Keratinocyte (primary cell): ENCODE measurements at places on chromosomes 11 and 22. TPM values are rescaled to one million over a fixed set of nuclear protein-coding genes. Genes with fewer than 3 reads are reported as not detected.

Gene SF3A1
- 17.9 to 63.6 TPM (median 34.2 TPM) in 3 replicates for polyA plus RNA-seq

Gene CCDC87
- polyA plus RNA-seq, result 0.04 to 0.09 TPM (median 0.07 TPM) in 3 replicates

Gene CARD18
- 2.5 to 11.5 TPM (median 10.4 TPM) in 3 replicates for polyA plus RNA-seq

Gene SLC22A8
- not detected in 3 replicates for polyA plus RNA-seq

Gene POLR2L
- polyA plus RNA-seq, result 145 to 308 TPM (median 245 TPM) in 3 replicates

Gene MTFP1
- 5.7 to 13.7 TPM (median 8.4 TPM) in 3 replicates for polyA plus RNA-seq

Gene OR4P4
- not detected in 3 replicates for polyA plus RNA-seq

DNA sequence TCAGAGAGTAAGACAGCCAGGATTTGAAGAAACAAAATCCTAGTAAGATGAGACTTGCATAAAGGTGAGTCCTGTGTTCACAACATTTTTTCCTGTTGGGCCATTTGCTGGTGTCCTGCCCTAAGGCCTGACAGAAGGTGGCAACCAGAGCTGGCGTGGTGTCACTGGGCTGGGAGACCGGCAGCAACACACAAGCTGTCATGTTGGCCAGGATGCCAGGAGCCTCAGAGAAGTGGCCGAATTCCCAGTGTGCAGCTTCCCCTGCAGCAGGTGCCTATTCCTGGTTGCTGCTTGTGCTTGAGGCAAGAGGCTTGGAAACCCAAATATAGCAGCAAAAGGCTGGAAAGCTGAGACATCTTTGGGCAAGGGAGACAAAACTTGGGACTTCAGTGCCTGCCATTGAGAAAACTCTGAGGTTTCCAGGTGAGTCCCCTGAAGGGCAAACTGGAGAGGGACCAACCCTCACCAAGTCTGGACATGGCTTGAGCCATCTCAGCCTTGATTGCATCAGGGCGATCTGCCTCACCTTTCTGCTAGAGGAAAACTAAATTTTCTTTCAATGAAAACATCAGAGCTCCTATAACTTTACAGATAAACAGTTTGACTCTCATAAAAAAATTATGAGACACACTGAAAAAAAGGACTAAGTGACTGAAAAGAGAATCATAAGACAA lies 25.9 kb downstream of the ALG12 start:
- DNase-seq, result no peak

- DNase-seq, result no peak
These were observed 105.5 kb downstream of the FAT3 start for GRCh38 chr11:92330114-92330513.

DNA sequence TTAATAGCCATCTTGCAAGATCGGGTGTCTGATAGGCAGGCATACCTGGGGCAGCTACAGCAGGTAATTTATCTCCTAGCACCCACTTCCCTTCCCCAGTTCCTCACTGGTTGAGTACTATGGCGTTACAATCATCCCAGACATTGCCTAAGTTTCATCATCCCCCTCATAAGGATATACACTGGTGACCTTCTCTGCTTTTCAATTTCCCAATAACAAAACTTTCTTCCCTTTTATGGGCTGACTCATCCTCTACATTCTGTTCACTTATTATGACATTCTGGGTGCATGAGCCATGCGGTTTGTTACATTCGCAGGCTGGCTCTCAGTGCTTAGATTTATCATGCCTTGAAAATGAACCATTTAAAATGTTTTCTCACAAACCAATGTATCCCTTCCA lies 5.0 kb upstream of the MRPL11 start:
- DNase-seq, result no peak

- DNase-seq, result no peak
These were observed 339.9 kb downstream of the SOX6 start for GRCh38 chr11:16016468-16016829.

DNA sequence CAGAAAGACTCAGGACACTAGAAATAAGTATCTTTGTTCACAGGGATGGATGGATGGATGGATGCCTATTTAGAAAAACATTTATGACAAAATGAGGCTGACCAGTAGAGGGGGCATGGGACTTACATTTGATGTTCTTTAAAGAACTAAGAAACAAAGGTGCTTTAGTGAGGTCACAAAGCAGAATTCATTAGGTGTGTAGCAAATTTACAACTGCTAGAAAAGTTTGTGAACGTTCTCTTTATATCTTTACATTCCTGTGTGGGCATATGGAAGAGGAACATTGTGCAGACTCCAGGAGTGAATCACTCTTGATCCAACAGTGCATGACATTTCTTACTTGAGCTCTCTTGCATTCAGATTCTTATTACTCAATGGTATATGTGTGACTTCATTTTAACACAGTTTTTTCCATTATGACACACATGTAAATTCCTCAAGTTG lies 15.8 kb upstream of the SIK2 start:
- DNase-seq, result no peak

- no peak for DNase-seq
These were observed 77.4 kb upstream of the WNT7B start for GRCh38 chr22:46054091-46055073.

DNA sequence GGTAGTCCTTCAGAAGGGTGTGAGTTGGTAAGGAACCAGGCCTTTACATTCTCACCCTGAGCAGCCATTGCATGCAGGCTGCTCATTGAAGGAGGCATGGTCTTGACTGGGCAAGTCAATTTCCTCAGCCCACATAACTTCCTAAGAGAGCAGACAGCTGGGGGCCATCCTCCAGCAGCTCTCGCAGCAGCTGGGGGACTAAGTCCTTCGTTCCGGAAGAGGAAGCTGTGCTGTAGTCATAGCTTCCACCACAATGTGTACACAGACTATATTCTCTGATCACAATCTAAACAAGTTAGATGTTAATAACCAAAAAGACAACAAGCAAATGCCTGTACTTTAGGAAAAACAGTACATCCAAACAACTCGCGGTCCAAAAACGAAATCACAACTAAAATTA lies 30.1 kb upstream of the MPPED1 start:
- no peak for DNase-seq

DNA sequence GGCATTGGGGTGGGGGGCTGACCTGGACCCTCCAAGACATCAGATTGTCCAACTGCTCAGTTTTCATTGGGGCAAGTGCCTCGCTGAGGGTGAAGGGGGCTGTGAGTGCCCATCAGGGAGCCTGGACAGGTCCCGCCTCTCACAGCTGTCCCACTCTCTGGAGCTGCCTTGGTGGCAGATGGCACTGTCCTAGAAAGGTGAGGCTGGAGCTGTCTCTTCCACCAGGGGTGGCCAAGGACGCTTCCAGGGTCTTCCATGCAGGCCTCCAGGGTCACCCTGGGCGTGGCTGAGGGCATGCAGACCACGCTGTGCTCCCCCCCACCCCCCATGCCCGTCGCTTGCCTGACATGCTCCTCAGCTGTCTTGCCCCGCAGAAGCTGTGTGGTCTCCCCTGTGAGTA lies 53.5 kb upstream of the CCDC188 start:
- DNase-seq, result no peak

DNA sequence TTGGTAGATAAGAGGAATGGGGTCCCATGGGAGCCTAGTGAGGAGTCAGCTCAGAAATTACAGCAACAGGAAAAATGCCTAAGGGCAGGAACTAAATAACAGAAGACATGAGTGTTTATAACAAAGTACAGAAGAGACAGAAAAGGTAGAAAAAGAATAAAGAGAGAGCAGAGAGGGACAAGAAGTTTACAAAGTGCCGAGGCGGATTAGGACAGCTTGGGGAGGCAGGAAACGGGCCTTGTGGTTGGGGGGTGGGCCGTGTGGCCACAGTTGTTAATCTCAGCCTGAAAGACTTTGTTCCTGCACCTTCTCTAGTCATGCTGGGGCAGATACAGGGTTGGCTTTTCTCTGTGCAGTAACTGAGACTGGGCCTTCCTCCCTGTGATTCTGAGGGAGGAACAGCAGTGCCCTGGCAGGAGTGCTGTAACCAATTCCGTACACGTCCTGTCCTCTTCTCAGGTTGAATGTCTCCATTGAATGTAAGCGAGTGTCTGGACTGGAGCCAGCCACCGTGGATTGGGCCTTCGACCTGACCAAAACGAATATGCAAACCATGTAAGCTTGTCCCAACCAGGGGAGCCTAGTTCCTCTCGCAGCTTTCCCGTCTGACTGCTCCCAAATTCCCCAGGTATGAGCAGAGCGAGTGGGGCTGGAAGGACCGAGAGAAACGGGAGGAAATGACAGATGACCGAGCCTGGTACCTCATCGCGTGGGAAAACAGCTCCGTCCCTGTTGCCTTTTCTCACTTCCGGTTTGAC lies 13.2 kb downstream of the NAA40 start:
- DNase-seq, result no peak

DNA sequence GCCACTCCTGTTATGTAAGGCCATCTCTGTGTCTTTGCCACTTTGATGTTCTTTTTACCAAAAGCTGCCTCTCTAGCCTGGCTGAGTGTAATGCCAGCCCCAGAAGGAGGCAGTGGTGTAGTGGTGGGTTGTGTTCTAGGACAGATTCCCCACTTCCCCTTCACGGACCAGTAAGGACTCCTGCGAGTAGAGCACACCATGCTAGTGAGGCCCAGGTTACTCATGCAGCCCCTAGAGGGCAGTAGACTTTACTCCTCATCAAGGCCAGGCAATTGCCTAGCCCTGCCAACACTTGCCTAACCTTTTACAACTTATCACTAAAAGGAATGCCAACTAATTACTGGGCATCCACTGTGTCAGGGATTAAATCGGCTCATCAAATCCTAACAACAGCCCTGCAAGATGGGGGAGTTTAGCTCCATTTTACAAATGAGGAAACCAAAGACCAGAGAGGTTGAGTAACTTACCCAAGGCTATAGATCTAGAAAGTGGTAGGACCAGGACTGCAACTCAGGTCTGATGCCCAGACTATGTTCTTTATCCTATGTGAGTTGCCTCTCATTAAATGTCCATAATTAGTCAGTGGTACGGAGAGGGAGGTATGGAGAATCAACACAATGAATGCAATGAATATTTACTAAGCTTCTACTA lies 75.3 kb downstream of the APIP start:
- no peak for DNase-seq

- no peak for DNase-seq
These were observed 29.2 kb downstream of the SC5D start for GRCh38 chr11:121321614-121322243.

- DNase-seq, result no peak
These were observed 96.9 kb downstream of the FEZ1 start for GRCh38 chr11:125398994-125399640.

DNA sequence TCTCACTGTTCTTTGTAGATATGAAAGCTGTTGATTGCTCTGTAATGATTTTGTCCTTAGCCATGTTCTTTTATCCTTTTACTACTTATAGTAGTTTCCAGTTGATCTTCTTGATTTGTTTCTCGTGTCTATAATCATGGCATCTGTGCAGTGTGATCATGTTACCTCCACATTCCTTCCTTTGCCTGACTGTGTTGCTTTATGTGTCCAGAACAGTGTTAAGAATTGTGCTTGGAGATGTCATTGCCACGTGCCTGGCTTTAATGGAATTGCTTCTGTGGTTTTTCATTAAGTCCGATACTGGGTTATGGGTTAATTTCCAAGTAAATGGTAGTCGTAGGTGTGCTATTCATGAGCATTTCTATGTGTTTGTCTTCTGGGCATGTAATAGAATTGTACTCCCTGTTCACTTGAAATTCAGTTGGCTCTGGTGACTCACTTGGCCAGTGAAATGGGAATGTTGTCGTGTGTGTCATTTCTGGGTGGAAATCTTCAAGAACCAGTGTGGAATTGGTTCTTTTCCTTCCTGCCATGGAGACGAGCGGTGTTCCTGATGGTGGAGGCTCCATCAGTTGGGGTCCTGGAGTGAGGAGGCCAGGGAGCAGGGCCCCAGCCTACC lies 6.8 kb downstream of the GTSE1 start:
- DNase-seq, result no peak
